Keratinocyte (primary cell): ENCODE measurements at places on chromosomes 5 and 9.

DNA sequence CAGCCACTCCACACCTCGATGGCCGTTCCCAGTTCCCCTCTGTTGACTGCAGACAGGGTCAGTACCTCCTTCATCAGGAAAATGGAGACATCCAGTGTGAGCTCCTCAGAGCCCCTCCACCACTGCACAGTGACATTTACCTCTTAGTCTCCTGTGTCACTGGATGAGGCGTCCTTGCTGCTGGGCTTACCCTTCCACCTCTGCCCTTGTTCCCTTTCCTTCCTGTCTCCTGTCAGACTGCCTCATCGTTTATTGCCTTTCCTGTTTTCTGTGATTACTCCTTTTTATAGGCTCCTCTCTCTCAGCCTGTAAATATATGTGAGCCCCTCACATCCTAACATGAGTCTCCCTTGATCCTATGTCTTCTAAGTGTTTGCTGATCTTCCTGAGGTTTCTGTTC, 23.2 kb upstream of the SPTAN1 start:
- no peaks in the 10 kb centered on the region for H3K27me3 ChIP-seq
- no peaks in the 10 kb centered on the region for H3K4me1 ChIP-seq
- DNase-seq, result no peak
- H3K36me3 ChIP-seq, result peaks cover 22% of the 10 kb centered on the region
- H3K27ac ChIP-seq, result no peak overlapping the region

- no peaks in the 10 kb centered on the region for H3K4me1 ChIP-seq
- DNase-seq, result no peak
- H3K27me3 ChIP-seq, result no peaks in the 10 kb centered on the region
- no peak overlapping the region for H3K4me3 ChIP-seq
Measured at GRCh38 chr5:178536541-178537466, 53.4 kb downstream of the COL23A1 start.

GRCh38 chr5:44974813-44975212, 166.1 kb downstream of the MRPS30 start:
- no peaks in the 10 kb centered on the region for H3K36me3 ChIP-seq
- no peak for DNase-seq
- H3K27me3 ChIP-seq, result no peaks in the 10 kb centered on the region
- no peak overlapping the region for H3K27ac ChIP-seq
- H3K4me3 ChIP-seq, result no peak overlapping the region
- H3K4me1 ChIP-seq, result no peaks in the 10 kb centered on the region

- no peak for DNase-seq
- no peak overlapping the region for H3K27ac ChIP-seq
- peaks cover 7% of the 10 kb centered on the region for H3K36me3 ChIP-seq
Measured at GRCh38 chr9:77811832-77812231, 163.7 kb upstream of the GNA14 start.

DNA sequence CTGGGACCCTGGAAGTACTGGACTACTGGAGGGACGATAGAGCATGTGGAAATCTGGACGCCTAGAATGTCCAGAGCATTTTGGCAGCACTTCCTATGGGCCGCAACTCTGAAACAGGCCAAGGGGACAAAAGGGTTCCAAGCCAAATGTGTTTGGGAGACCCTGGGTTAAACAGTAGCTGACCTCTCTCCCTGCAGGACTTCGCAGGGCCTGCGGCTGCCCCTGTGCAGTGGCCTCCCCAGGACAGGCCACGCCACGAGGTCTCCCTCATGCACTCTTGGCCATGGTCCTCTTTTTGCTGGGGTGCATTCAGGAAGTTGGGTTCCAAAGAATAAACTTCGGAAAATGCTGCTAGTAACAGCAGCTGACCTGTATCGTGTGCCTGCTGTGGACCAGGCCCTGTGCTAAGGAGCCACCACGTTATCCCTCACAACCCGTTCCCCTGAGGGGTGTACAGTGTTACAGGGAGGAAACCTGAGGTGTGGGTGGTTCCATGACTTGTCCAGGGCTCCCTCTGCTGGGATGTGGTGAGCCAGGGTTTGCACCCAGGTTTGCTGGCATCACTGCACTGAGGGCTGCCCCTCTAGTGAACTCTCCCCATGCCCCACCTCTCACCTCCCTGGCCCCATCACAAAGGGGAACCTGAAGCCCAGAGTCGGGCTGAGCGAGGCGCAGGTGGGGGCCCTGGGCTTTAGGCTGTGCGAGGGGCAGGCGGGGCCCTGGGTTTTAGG, 79.4 kb downstream of the AMBP start:
- no peak for DNase-seq
- no peak overlapping the region for H3K4me3 ChIP-seq
- H3K36me3 ChIP-seq, result peaks cover 1% of the 10 kb centered on the region
- H3K27me3 ChIP-seq, result no peaks in the 10 kb centered on the region

GRCh38 chr5:95901676-95902627, 59.7 kb downstream of the ELL2 start:
- peaks cover 18% of the 10 kb centered on the region for H3K36me3 ChIP-seq
- peaks cover 18% of the 10 kb centered on the region for H3K4me1 ChIP-seq
- H3K4me3 ChIP-seq, result no peak overlapping the region

- no peaks in the 10 kb centered on the region for H3K36me3 ChIP-seq
- H3K4me3 ChIP-seq, result no peak overlapping the region
- H3K27ac ChIP-seq, result peak overlapping the region; percentile 92
Measured at GRCh38 chr5:73369278-73369677, 79.3 kb downstream of the FOXD1 start.

GRCh38 chr5:164062304-164062703, 556.9 kb downstream of the MAT2B start:
- H3K4me1 ChIP-seq, result no peaks in the 10 kb centered on the region
- no peak for DNase-seq
- H3K27ac ChIP-seq, result no peak overlapping the region
- H3K27me3 ChIP-seq, result no peaks in the 10 kb centered on the region

DNA sequence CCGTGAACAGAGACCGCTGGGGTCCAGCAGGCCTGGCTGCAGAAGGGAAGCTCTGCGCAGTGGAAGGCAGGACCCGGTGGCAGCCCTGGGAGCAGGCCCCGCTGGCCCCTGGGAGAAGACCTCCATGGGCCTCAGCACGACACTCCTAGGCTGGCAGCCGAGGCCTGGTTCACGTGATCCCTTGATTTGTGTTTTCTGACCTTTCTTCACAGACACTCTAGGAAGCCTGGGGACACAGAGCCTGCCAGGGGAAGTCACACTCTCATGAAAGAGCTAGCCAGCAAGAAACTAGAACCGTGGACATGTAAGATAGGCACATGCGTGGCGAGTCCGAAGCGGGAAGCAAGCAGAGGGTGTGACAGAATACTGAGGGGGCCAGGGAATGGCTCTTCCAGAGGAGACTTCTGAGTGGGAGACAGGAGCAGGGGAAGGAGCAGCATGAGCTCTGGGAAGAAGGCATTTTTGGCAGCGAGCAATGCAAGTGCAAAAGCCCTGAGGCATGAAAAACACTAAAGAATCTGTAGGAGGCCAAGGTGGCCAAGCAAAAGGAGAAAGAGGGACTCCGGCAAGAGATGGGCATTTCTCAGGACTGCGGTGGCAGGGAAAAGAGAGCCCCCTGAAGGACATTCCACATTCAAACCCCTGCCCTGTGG, 26.6 kb upstream of the IL17B start:
- no peak overlapping the region for H3K4me3 ChIP-seq
- no peaks in the 10 kb centered on the region for H3K4me1 ChIP-seq
- H3K36me3 ChIP-seq, result no peaks in the 10 kb centered on the region
- peaks cover 2% of the 10 kb centered on the region for H3K27me3 ChIP-seq
- H3K27ac ChIP-seq, result no peak overlapping the region
- DNase-seq, result no peak

GRCh38 chr5:180304431-180305375, 12.8 kb upstream of the MAPK9 start:
- H3K27me3 ChIP-seq, result no peaks in the 10 kb centered on the region
- no peaks in the 10 kb centered on the region for H3K4me1 ChIP-seq
- no peaks in the 10 kb centered on the region for H3K36me3 ChIP-seq
- no peak overlapping the region for H3K4me3 ChIP-seq
- H3K27ac ChIP-seq, result no peak overlapping the region

DNA sequence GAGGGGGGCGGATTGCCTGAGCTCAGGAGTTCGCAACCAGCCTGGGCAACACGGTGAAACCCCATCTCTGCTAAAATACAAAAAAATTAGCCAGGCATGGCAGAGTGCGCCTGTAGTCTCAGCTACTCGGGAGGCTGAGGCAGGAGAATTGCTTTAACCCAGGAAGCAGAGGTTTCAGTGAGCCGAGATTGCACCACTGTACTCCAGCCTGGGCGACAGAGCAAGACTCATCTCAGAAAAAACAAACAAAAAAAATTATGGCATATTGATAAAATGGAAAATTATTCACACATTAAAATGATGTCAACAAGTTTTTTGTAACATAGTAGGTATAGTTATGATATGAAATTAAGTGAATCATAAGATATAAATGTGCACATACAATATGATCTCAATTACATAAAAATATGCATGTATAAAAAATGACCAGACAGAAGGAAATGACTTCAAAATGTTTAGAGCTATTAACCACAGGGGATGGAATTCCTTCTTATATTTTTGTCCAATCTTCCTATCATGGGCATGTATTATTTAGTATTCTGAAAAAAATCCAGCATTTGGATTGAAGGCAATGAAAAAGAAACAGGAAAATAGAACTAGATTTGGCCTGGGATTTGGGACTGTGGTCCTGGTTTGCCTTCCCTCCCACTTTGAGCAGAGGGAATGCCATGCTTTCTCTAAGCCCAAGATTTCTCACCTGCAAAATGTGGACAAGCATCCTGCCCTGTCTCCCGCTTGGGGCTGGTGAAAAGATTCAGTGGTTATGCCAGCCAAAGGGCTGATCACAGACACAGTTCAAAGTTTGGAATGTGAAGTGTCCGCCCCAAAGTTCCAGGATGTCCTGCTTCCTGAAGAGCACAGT, 19.5 kb downstream of the SPAAR start:
- H3K4me1 ChIP-seq, result peaks cover 10% of the 10 kb centered on the region
- H3K27me3 ChIP-seq, result no peaks in the 10 kb centered on the region
- DNase-seq, result no peak
- no peak overlapping the region for H3K27ac ChIP-seq
- no peak overlapping the region for H3K4me3 ChIP-seq

DNA sequence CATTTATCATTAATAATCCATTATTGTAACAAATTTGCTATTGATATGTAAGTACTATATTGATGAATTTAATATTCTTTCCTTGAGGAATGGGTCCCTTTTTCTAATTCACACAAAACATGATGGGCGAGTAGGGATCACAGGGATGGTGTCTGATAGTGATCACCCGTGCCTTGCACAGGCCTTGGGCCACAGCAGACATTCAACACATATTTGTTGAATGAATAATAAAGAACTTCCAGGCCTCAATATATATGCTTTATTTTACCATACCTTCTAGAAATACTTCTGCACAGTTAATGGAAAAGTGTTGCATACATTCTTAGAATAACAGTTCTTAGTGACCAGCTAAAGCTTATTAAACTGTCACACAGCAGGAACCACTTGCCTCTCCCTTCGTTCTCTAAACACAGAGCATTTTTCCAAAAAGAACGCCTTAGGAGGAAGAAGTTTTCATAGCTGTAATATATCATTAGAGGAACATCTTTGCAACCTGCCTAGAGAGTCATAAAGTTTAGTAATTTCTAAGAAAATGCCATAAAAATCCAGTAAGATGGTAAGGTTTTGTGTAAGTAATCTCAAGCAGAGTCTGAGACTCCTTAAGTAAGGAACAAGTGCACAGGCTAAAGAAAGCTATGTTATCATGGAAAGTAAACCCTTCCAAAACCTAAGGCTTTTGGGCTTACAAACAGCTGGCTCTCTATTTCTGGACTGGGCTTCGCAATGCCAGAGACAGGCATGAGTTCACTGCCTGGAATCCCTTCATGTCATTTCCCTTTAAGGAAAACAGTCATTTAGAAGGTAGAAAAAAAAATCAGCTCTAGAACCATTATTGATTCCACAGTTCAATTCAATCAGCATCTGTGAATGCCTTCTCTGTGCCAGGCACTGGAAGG, 17.7 kb downstream of the TTLL11 start:
- H3K27ac ChIP-seq, result no peak overlapping the region
- no peaks in the 10 kb centered on the region for H3K36me3 ChIP-seq
- no peaks in the 10 kb centered on the region for H3K4me1 ChIP-seq
- H3K4me3 ChIP-seq, result no peak overlapping the region

GRCh38 chr5:123718238-123718637, 206.3 kb downstream of the CSNK1G3 start:
- H3K4me3 ChIP-seq, result no peak overlapping the region
- no peaks in the 10 kb centered on the region for H3K36me3 ChIP-seq
- H3K4me1 ChIP-seq, result no peaks in the 10 kb centered on the region
- no peak overlapping the region for H3K27ac ChIP-seq

DNA sequence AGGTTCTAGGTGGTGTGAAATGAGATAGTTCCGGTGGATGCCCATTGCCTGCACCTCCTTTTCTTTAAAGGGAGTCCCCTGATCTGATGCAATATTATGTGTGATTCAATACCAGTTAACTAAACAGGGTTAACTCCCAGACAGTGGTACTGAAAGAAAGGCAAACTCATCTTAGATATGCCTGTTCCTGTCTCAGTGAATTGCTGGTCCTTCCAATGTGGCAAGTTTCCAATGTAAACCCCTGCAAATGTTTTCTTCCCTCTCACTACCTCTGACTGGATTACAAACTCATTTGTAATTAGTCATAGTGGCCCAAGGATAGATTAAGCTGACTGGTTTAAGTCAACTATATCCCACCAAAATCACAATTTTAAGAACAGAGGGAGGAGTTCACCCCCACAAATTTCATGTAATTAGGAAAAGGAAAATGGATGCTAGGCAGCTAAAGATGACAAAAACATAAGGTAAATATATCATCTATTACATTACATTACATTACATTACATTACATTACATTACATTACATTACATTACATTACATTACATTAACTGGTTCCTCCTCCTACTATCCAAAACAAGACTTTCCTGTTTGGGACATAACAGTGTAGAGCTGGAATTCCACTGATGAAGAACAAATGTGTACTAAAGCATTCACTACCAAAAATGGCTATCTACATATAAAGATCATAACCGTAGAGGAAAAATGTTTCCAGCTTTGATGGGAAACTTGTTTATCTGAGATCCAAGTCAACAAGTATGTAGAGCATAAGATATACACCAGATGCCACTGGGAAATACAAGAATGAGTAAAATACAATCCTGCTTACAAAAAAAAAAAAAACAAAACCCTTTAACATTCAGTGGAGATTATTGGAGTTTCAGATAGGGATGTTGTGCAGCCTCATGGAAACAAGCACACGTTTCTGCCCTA, 121.5 kb upstream of the SNX2 start:
- H3K36me3 ChIP-seq, result no peaks in the 10 kb centered on the region
- H3K4me3 ChIP-seq, result no peak overlapping the region
- no peak overlapping the region for H3K27ac ChIP-seq
- H3K27me3 ChIP-seq, result no peaks in the 10 kb centered on the region
- DNase-seq, result no peak
